ENCODE measurements at places on chromosomes 3 and 15.

DNA sequence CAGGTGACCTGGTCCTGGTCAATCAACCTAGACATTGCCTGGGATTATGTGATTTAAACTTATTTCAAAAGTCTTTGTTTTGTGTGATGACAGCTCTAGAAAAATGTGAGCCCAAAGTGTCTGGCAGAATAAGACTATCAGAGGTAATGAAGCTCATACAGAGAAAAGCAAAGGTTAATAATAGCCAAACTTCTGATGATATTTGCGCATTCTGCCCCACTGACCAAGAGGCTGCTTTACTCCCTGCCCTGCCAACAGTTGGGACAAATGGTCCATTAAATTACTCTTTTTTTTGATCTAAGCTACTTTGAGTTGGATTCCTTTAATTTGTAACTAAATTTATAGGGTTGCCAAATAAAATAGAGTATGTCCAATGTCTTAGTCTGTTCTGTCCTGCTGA lies 911.2 kb downstream of the MCTP2 start:
- DNase-seq: no peak

DNA sequence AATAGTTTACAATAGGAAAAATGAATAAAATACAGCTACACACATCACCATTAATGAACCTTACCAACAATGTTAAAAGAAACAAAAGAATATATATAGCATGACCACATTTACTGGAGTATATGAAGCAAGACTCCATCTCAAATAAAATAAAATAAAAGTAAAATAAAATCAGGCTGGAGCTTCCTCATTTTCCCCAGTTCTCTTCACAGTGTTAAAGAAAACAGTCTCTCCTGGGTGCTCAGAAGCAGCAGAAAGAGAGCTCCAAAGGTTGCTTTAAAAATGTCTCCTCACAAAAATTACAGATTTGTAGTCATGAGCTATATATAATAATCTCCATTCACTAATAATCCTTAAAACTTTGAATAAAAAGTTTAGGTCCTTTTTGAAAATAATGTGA lies 48.8 kb downstream of the PIK3CB start:
- no peak for DNase-seq

GRCh38 chr3:69104586-69104985 lies 17.8 kb downstream of the LMOD3 start:
- no peak for DNase-seq

DNA sequence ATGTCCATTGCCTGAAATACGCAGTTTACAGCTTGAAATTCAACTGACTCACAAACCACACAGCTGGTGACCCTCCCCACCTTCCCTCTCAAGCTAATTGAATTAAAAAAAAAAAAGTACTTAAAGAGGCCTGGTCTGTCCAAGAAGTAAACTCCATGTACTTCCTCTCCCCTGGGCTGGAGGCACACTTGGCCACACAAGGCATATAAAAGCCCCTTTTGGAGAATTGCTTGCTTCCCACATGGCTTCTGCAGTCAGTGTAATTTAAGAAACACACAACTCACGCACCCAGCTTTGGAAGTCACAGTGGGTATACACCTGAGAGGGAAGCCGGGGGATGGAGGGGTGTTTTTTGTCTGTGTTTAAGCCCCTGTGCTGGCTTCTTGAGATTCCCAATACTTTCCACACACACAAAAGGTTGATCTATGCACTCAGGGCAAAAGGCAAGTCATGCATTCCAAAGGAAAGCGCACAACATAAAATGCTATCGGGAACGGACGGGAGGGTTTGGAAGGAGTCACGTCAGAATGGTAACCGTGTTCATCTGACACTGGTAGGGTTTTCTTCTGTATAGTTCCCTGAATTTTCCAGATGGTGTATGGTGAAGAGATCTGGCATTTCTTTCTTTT lies 106.6 kb upstream of the ALDH1A3 start:
- DNase-seq: no peak

- no peak for DNase-seq
These were observed 144.1 kb downstream of the VPS13C start for GRCh38 chr15:61916104-61916503.

GRCh38 chr15:31212326-31213080 lies 111.0 kb upstream of the TRPM1 start:
- DNase-seq: no peak
